ENCODE measurements at places on chromosomes 6 and 20.

DNA sequence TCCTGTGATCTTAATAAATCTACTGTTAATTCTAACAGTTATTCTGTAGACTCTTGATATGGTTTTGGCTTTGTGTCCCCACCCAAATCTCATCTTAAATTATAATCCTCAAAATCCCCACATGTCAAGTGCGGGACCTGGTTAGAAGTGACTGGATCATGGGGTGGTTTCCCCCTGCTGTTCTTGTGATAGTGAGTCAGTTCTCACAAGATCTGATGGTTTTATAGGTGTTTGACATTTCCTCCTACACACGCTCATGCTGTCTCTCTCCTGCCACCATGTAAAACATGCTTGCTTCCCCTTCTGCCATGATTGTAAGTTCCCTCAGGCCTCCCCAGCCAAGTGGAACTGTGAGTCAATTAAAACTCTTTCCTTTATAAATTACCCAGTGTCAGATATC is 10.5 kb upstream of the EPB41L2 start:
- no peak for DNase-seq

- DNase-seq: no peak
Observed at GRCh38 chr6:22073516-22074198, 223.2 kb downstream of the PRL start.

DNA sequence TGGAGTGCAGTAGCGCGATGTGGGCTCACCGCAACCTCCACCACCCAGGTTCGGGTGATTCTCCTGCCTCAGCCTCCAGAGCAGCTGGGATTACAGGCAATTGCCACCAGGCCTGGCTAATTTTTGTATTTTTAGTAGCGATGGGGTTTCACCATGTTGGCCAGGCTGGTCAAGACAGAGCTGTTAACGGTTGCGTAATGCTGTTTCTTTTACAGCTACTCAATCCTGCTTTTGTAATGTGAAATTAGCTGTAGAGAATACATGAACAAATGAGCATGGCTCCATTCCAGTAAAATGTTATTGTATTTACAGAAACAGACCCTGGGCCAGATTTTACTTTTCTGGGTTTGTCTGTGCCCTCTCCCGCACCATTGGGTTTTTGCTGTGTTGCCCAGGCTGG is 1.9 kb downstream of the PNLDC1 start:
- no peak for DNase-seq

DNA sequence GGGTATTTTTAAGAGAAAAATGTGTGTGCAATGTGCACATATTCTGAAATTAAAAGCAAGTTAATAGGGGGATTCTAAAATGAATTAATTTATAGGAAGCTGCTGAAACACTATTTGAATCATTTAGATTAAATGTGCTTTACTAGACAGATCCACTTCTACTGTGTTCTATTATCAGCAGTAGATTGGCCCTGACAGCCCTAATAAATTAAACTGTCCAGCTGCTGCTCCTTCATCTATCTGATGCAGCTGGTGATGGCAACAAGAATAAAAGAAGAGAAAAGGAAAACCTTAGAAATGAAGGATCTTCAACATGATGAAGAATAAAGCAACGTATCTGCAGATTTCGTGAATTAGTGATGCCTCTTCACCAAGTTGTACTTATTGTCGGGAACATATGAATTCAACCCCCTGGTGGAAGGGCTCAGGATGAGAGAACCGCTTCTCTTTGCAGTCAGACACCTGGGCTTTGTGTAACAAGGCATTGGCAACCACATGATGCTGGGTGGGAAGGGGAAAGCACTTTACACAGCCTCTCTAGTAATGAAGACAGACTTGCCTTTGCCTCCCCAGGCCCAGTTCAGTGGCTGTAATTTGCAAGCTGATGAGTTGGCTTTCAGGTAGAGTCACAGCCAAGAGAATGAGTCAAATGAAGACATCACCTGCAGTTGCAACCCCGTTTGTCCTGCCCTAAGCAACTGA is 94.4 kb downstream of the LAMP5 start:
- no peak for DNase-seq

GRCh38 chr20:38723848-38724625 is at the start of gene SLC32A1:
TSS of gene SLC32A1 (plus strand) at chr20:38724486. CDS start at chr20:38724725, 239 bp downstream.
- DNase-seq: no peak

GRCh38 chr20:6057691-6058090 is 3.8 kb upstream of the LRRN4 start:
- DNase-seq: no peak

DNA sequence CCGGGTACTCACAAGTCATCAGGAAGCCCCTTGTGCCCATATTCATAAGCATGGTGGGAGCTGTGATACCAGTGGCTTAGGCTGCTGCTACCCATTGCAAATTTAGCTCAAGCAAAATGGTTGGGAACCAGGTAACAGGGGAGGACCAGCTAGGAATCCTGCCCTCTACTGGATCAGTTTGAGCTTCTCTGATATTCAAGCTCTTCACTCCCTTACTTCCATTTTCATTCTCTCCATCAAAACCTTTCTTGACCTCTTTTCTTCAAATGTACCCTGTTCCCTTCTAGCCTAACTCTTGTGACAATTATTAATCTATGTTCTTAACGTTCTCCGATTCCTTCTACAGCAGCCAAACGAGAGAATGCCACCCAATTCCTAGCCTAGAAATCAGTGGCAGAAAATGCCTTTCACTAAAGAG is 9.7 kb downstream of the NOL7 start:
- DNase-seq: no peak

GRCh38 chr6:33738879-33739278 is 7.8 kb downstream of the IP6K3 start:
- no peak for DNase-seq

DNA sequence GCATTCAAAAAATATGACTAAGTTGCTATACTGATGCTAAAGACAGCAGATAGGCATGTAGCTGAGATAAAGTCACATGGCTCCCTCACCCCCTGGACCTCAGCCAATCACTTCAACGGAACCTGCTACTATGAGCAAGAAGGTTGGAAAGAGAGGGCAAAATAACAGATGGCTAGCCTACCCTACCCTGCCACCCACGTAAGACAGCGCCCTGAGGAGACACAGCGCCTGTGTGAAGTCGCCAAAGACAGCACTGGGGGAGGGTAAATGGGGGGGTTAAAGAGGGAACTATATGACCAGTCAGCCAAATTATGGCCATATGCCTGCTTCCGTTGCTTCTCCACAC is 163.2 kb downstream of the RALGAPA2 start:
- no peak for DNase-seq

- no peak for DNase-seq
Observed at GRCh38 chr6:143335865-143336264, 114.6 kb downstream of the ADAT2 start.

DNA sequence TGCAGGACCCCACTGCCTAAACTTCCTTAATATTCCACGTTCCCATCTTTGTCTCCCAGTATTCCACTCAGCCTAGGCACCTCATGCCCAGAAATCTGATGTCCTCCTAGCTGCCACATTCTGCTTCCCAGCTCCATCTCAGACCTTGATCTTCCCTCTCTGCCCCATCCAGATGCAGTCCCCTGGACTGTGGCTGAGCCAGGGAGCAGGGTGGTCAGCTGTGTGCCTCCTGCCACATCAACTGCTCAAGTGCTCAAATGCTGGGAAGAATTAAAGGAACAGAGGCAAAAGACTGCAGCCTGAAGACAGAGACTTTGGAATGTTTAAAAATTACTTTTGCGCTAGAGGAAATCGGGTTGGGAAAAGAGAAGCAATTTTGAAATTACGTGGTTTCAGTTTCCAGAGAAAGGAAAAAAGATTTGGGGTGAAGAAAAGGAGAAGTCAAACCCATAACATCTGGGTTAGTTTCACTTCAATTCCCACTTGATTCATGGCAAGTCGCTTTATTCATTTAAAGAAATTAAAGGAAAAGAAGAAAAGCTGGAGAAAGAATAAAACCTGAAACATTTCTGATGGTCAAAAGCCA is 704.8 kb downstream of the PTPRT start:
- DNase-seq: no peak

GRCh38 chr20:3047486-3048419 is 1.9 kb downstream of the MRPS26 start:
- no peak for DNase-seq

GRCh38 chr20:1005452-1006027 is 3.4 kb upstream of the RSPO4 start:
- no peak for DNase-seq

DNA sequence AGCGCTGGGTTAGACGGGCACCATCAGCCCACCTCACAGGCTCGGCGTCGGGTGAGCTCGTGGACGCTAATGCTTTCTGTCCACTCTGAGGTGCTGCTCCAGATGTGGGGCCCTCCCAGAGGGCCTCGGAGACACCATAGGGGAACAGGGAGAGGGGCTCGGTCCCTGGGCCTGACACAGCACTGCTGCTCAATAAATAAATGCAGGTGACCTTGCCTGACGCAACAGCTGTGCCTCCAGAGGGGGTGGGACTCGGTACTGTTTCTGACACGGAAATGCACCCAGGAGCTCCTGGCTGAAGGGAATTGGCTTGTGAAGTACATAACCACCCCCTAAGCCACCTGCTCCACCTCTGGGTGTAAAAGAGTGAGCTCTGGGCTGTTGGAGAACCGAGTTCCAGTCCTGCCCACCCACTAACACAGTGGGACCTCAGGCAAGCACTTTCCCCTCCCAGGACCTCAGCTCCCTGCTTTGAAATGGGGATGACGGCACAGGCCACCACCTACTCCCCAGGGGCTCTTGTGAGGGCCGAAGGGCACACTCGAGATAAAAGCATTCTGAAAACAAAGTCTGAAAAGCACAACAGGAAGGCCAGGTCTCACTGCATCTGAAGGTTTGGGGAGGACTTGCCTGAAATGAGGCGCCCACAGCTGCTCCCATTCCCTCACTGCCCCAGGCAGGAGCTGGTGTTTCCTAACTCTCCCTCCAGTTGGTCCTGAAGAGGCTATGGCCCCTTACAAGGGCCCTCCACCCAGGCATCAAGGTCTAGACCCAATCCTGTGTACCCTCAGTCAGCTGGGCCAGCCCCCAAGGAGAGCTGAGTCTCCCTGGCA is 6.7 kb downstream of the KCNK15 start:
- no peak for DNase-seq

GRCh38 chr6:46097366-46097765 is 32.4 kb upstream of the ENPP4 start:
- no peak for DNase-seq

GRCh38 chr20:3277686-3278465 is 38.9 kb upstream of the SLC4A11 start:
- DNase-seq: no peak

GRCh38 chr6:152984513-152984872 is 1.7 kb upstream of the FBXO5 start:
- DNase-seq: no peak

DNA sequence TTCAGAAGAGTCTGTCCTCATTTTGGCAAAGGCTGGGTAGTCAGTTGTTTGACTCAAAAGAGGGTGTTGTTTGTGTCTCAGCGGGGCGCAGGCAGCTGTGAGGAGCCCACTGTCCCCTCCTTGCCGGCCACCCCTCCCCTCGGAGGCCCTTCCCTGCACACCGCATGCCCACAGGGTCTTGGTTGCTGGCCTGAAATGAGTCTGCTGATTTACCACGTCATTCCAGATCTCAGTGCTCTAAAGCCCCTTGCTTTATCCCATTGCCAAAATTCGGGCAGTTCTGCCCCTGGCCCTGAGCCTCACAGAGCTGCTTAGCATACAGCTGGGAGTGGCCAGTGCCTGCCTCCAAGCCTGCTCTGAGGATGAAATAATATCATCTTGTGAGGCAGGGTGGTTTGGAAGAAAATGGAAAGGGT is 220.7 kb downstream of the UST start:
- no peak for DNase-seq

DNA sequence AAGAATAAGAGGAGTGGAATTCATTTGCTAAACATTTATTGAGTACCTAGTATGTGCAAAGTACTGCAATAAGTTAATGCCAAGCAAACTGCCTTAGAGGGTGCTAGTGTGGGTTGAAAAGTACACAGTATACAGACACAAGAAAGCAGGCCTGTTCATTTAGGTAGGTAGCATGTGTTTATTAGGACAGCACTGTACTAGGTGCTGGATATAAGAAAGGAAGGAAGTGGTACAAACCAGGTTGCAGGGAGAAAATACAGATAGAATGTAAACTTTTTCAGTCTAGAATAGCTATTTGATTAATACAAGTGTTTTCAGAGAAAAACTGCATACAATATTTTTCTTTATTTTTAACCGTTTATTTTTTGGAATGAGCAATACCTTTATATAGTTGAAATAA is 68.1 kb downstream of the PHF20 start:
- no peak for DNase-seq

GRCh38 chr6:64288351-64288750 is 652.7 kb downstream of the PHF3 start:
- DNase-seq: no peak

- DNase-seq: no peak
Observed at GRCh38 chr6:53833155-53833554, 38.4 kb downstream of the LRRC1 start.

GRCh38 chr6:32852018-32852843 is 1.3 kb downstream of the TAP1 start:
- peak; percentile 58 for DNase-seq

- peak; percentile 49 for DNase-seq
Observed at GRCh38 chr6:164108869-164109769, 694.6 kb downstream of the QKI start.

DNA sequence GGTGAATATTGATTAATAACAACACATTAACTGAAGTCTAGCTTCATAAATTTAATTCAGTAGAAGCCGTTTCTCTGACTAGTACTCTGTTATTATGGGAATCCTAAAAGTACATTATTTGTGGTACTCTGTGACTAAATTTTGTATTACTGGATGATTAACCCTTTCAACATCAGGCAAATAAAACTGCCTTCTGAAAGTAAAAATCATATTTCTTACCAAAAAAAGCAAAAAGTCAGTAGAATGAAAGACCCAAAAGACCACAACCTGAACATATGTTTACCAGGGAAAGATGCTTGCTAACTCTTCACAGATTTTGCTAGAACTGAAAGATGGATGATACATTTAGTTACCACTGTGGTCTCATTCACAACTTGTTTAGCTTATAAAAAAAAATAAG is 73.2 kb downstream of the AHI1 start:
- no peak for DNase-seq

- DNase-seq: peak; percentile 70
Observed at GRCh38 chr6:167350731-167351655, 26.1 kb downstream of the TTLL2 start.

DNA sequence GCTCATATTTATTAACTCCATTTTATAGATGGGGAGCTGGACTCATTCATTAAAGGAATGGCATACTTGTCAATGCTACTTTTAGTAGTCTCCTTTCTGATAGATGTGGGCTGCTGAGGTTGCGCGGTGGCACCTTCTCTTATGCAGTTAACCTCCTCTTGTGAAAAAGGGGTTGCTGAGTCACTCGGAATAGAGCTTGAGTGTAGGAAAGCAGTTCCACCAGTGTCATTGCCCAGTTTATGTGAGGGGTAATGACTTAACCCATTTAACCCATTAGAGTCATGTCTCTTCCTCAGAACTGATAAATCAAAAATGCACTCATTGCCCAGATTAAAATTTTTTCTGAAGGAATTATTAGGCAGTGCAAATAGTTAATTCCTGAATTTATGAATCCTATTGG is 6.3 kb downstream of the MAPK14 start:
- no peak for DNase-seq

GRCh38 chr20:9609887-9610502 is 95.6 kb downstream of the LAMP5 start:
- peak; percentile 31 for DNase-seq
